ENCODE measurements at places on chromosomes 6 and 20.

GRCh38 chr20:12659942-12660341 lies 348.8 kb upstream of the SPTLC3 start:
- DNase-seq = no peak

DNA sequence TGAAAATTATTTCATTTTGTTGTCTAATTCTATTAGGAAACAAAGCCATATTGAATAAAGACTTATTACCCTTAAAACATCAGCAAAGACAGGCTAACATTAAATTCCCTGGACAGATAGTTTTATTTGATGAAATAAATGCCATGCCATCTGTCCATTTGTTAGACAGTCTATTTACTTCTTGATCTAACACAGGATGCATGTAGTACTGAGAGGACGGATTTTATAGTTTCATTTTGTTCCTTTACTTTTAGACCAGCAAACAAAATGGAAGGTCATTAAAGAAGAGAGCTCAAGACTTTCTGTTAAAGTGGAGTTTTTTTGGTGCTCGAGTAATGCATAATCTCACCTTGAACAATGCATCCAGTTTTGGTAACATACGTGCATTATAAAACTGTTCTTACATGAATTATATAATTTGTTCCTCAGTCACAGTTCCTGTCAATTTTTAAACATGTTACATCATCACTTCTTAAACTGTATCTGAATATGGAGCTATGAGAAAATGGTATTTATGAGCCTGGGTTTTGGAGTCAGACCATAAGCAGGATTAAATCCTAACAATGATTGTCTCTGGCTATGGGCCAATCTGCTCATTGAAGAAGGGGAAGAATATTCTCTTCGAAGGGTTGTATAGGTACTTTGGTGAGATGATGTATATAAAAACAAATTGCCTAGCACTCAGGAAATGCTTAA lies 46.0 kb downstream of the RFX6 start:
- DNase-seq = no peak

GRCh38 chr6:2818593-2818992 lies 23.1 kb downstream of the SERPINB1 start:
- no peak for DNase-seq

DNA sequence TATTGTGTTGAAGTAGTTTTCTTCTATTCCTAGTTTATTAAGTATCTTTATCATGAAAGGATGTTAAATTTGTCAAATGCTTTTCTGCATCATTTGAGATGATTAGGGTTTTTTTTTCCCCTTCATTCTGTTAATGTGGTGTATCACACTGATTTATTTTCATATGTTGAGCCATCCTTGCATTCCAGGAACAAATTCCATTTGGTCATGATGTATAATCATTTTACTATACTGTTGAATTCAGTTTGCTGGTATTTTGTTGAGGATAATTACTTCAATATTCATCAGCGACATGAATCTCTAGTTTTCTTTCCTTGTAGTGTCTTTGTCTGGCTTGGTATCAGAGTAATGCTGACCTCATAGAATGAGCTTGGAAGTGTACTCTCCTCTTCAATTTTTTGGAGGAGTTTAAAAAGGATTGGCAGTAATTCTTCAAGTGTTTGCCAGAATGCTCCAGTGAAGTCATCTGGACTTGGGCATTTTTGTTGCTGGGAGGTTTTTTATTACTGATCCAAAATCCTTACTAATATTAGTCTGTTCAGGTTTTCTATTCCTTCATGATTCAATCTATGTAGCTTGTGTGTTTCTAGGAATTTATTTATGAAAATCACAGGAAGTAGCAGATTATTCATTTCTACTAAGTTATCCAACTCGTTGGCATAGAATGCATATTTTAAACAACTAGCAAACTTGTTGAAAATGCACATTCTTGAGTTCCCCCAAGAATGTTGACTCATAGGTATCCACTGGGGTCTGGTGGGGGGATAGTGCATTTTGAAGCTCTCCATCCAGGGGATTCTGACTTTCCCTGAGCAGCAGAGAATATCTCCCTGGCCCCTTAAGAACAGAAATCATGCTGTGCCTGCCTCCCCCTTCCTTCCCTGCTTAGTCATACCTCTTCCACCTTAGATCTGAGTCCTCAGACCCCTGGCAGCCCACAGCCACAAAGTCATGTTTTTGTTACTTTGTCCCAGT lies 187.1 kb downstream of the BMP7 start:
- DNase-seq = no peak

DNA sequence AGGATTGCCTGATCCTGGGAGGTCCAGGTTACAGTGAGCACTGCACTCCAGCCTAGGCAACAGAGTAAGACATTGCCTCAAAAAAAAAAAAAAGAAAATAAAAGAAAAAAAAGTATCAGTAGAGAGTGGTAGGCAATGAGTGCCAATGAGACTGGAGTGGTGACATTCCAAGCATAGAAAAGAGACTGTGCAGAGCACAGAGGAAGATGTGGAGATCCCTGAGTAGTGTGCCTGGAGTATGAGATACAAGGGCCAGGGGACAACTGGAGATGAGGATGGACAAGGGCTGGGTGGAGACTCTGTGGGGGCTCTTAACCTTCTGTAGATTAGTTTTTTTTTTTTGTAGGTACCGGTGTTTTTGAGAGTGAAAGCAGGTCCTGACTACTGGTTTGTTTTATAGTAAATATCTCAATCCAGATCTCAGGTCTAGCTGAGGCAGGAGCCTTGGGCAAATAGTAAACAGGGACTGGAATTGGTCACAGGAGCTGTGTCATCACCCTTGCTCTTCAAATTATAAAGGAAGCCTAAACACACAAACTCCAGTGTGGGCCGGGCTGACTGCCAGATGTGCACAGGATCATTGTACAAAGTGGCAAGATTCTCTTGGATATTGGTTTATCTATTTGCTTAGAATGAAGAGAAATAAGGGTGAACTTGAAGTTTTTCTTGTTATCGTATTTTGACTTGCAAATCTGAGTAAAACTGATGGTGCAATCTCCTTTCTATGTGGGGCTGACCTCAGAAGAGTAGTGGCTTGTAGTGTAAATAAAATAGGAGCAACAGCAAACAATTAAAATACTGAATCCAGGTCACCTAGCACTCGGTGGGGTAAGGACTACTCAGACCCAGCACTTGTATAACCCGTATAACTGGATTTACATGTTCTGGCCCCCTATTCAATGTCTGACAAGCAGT lies 144.9 kb downstream of the SOX4 start:
- no peak for DNase-seq

GRCh38 chr6:115270953-115271352 lies 789.7 kb downstream of the FRK start:
- DNase-seq = no peak

DNA sequence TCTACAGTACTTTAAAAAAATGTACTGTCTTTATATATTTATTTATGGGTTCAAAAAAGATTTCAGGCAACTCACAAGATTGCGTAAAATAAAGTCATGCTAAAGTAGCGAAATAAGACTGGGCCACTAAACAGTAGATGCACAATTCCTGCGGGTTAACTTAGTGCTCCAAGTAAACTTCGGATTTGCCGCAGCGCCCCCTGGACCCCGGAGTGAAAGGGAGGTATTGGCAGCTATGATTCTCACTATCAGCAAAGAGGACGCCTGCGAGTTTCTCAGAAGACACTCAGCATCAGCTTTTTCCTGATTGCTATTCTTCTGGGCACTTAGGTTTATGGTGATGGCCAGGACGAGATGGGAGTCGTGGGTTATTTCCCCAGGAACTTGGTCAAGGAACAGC lies 1.4 kb downstream of the OTOR start:
- no peak for DNase-seq

DNA sequence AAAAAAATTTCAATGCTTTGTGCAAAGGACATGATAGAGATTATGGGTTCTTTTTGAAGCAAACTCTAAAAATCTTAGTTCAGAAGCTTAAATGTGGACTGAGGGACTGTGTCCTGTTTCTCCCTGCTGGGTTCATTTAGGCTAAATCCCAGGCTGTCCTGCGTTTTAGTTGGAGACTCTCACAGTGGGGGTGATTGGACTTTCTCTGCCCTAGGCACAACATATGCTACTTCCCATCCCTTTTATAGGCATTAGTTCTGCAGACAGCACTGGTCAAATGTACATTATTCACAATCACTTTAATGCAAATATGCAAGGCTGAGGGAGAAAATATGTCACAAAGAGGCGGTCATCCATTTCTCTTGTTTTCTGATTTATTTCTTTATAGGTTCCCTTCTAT lies 71.3 kb downstream of the TFAP2B start:
- DNase-seq = no peak

GRCh38 chr6:84583784-84584183 lies 180.6 kb downstream of the TBX18 start:
- DNase-seq = no peak

- DNase-seq = no peak
Observed at GRCh38 chr6:42512579-42512978, 51.2 kb upstream of the UBR2 start.

DNA sequence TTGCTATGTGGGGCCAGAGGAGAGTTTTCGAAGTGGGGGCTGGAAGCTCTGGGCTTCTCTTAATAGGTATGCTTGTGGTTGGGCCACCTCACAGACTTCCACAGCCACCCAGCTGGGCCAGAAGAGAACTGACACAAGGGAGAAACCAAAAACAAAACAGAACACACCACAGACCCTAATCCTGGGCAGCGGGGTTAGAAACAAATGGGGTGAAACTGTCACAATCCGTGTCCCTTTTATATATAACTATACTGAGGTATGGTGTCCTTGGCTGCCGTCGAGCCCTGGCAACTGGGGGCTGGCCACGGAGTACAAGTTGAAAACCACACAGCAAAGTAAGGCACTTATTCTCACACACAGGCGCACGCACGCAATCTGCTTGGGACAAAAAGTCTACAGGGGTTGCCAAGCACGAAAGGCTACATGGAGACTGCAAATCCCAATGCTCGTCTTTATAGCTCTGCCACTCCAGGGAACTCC lies 78.3 kb downstream of the TRAM2 start:
- DNase-seq = no peak

All from activated CD4-positive, alpha-beta T cell treated with anti-CD3 and anti-CD28 coated beads for 24 hours (primary cell).